Thyroid gland (tissue), 4 donors: ENCODE measurements at places on chromosomes 7 and 10. TPM values are rescaled to one million over a fixed set of nuclear protein-coding genes. Genes with fewer than 3 reads are reported as not detected.
A peak's percentile ranks its signal among the peaks of the same experiment; 100 is the strongest.

GRCh38 chr10:77609781-77610272 is 27.8 kb downstream of the KCNMA1 start:
- H3K4me3 ChIP-seq: no peak overlapping the region
- no peak for DNase-seq
- no peaks in the 10 kb centered on the region for H3K36me3 ChIP-seq
- H3K27ac ChIP-seq: no peak overlapping the region
- H3K27me3 ChIP-seq: no peaks in the 10 kb centered on the region

GRCh38 chr7:33185786-33186185 is 56.4 kb downstream of the BBS9 start:
- H3K36me3 ChIP-seq: no peaks in the 10 kb centered on the region
- no peak overlapping the region for H3K4me3 ChIP-seq
- peaks cover 38% of the 10 kb centered on the region for H3K4me1 ChIP-seq
- H3K27ac ChIP-seq: peak overlapping the region; percentile 63
- no peak for DNase-seq

DNA sequence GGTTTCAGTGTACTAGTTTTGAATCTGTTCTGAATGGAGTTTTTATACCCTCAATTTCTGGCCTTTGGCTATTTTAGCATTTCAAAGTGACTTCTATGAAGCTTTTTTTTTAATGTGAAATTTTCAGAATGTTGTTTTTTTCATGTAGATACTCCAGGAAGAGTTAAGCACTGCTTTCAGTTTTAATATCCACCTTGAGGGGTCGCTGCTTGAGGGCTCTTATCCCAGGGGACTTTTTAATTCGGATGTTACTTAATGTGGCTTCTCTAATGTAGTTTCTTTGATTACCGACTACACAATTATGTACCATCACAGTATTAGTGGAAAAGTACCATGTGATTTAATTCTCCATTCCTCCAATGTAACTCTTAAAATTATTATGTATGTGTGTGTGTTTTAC is 5.2 kb downstream of the IFIT5 start:
- H3K4me3 ChIP-seq: no peak overlapping the region
- no peak for DNase-seq
- H3K27ac ChIP-seq: no peak overlapping the region
- H3K4me1 ChIP-seq: peaks cover 13% of the 10 kb centered on the region

DNA sequence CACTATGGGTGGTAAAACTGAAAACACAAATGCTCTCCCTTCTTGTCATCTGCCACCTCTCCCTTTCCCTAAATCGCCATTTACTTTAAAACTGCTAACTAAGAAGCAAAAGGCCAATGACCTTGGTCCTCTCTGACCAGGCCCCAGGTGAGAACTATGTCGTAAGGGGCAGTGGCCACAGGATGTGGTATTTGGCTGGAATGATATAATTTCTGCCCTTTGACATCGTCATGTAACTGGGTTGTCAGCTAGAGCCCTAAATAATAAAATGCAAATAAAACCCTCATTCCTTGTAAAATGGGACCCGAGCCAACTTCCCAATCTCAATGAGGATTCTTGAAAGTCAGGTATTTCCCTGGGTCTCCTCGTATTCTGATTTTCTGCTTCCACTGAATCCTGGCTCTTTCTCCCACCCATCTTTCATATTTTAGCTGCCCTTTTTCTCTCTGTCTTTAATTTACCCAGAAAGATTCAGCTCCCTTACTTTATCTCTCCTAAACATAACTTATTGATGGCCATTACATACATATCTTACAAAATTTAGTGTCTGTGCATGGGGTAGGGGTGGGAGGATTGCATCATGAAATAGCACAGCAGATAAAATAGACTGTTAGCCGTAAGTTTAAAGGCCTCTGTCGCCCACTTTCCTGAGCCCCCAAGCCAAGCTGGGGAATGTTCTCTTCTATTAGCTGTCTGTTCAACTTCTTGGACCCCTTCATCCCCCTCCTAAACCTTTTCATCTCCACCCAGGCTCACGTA is 3.2 kb upstream of the EEPD1 start:
- no peak overlapping the region for H3K4me3 ChIP-seq
- DNase-seq: no peak

DNA sequence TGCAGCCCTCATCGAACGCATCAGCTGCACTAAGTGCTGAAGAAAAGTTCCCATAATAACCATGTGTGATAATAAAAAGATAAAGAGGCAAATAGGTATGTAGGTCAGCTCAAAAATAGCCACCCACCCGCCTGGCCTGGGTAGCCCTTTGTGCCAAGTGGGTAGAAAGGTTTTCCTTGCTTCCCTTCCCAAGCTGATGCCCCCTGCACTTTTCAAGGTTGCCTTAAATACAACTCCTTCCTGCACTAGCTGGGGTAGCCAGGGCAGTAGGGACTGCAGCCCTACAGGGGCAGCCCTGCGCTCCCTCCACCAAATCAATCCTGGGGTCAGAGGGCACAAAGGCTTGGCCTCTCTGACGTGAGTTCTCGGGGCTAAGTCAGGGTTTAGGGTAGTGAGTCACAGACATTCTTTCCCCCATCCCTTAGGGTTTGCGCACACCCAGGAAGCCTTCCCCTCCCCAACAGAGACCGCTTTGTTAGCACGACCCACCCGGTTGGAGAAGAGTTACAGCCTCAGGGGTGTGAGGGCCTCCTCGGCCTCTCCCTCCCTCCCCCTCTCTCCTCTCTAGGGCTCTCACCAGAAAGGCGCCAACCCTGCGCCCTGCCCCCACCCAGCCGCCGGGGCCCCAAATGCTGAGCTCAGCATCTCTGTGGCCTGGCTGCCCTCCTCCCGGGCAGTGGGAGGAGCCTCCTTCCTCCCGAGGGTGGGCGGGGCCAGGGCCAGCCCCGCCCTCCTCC is 13.3 kb upstream of the DDIT4 start:
- H3K27me3 ChIP-seq: no peaks in the 10 kb centered on the region
- DNase-seq: peak; percentile 85
- peaks cover 55% of the 10 kb centered on the region for H3K4me1 ChIP-seq
- no peak overlapping the region for H3K4me3 ChIP-seq
- no peaks in the 10 kb centered on the region for H3K36me3 ChIP-seq

DNA sequence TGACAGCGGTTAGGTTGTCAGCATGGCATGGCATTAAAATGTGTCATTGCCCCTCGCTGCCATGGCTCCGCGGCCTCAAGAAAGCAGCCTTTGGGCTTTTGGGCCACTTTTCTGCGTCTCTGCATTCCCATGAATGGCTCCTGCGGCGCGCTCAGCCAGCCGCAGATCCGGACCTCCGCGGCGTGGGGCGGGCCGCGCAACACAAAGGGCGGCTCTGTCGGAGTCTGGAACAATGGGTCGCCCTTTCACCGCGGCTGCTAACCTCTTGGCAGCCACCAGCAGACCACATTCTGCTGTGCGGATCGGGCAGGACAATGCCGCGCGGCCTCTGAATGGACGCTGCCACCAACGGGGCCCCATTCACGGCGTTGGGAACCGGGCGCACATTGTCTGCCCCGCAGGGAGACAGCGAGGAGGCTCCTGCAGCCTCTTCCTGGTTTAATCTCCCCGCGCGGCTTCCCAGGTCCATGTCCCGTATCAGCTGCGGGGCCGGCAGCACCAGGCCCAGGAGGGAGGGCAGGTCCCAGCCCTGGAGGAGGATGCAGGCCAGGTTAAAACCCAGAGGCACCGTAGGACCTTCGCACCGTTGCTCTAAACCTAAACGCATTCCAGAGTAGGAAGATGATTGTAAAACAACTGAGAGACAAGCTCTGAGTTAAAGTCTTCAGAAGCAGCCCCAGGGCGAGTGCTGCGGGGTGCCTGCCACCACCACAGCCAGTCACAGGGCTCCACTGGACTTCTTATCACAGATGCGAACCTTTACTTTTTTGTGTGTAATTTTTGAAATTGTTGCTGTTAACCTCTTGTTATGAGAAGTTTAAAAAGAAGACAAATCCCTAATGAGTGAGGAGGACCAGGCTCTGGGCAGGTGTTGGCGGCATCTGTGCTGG is 71.6 kb downstream of the NKX6-2 start:
- DNase-seq: no peak
- no peaks in the 10 kb centered on the region for H3K27me3 ChIP-seq
- H3K4me1 ChIP-seq: no peaks in the 10 kb centered on the region
- H3K27ac ChIP-seq: no peak overlapping the region
- no peak overlapping the region for H3K4me3 ChIP-seq
- H3K36me3 ChIP-seq: peaks cover 4% of the 10 kb centered on the region

DNA sequence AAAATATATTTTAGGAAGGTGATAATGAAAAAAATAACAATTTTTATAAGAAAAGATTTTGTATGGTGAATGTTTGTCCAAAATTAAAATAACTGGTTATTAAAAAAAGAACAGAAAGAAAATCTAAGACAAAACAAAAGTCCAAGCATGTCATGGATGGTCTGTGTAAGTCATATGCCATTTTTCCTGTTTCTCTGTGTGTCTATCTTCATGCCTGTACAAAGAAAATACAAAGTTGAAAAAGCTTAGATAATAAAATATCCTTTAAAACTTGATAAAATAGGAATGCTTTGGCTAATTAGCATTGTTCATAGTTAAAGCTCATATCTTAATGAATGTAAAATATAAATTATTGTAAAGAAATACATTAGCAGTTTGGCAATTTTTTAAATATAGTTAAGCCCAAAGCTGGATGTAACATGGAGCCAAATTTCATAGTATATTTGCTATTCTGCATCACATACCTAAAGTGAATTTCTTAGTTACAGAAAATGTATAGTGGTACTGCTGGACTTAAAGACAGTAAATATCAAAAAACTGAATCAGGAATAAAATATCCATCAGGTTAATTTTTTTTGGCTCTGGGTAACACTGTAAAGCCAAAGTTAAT is 661.1 kb downstream of the PCDH15 start:
- H3K27ac ChIP-seq: no peak overlapping the region
- no peaks in the 10 kb centered on the region for H3K27me3 ChIP-seq
- H3K4me1 ChIP-seq: no peaks in the 10 kb centered on the region
- no peak overlapping the region for H3K4me3 ChIP-seq
- no peak for DNase-seq

- no peak for DNase-seq
- no peaks in the 10 kb centered on the region for H3K36me3 ChIP-seq
- no peaks in the 10 kb centered on the region for H3K4me1 ChIP-seq
Measured at GRCh38 chr10:106991091-106991490, 173.4 kb downstream of the SORCS1 start.

DNA sequence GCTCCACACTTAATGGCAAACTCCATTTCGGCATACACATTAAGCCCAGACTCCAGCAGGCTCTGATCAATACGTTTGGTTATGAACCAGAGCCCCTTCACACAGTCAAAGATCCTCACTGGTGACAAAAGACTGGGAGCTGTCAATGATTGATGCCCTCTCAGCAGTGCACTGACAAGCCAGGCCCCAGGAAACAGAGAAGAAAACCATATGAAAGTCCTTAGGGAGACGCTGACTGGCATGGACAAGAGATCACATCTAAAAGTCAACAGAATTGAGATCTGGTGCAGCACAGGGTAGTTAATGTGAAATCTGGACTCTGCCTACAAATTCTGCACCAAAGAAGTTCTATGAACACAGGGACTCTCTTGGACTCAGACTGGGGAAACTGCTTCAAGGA is 600.9 kb upstream of the NRP1 start:
- no peaks in the 10 kb centered on the region for H3K36me3 ChIP-seq
- H3K27me3 ChIP-seq: no peaks in the 10 kb centered on the region
- H3K4me3 ChIP-seq: no peak overlapping the region
- DNase-seq: no peak
- H3K4me1 ChIP-seq: no peaks in the 10 kb centered on the region

- H3K36me3 ChIP-seq: no peaks in the 10 kb centered on the region
- no peaks in the 10 kb centered on the region for H3K27me3 ChIP-seq
Measured at GRCh38 chr7:93382362-93382761, 150.2 kb downstream of the VPS50 start.

GRCh38 chr10:119658274-119658673 is 7.1 kb downstream of the BAG3 start:
- DNase-seq: peak; percentile 94
- H3K27me3 ChIP-seq: no peaks in the 10 kb centered on the region
- H3K4me1 ChIP-seq: peaks cover 99% of the 10 kb centered on the region
- H3K27ac ChIP-seq: peak overlapping the region; percentile 100
- no peak overlapping the region for H3K4me3 ChIP-seq
- no peaks in the 10 kb centered on the region for H3K36me3 ChIP-seq

- no peak overlapping the region for H3K4me3 ChIP-seq
- no peaks in the 10 kb centered on the region for H3K27me3 ChIP-seq
- peaks cover 24% of the 10 kb centered on the region for H3K4me1 ChIP-seq
- no peaks in the 10 kb centered on the region for H3K36me3 ChIP-seq
Measured at GRCh38 chr7:43766564-43766963, 8.1 kb downstream of the BLVRA start.

DNA sequence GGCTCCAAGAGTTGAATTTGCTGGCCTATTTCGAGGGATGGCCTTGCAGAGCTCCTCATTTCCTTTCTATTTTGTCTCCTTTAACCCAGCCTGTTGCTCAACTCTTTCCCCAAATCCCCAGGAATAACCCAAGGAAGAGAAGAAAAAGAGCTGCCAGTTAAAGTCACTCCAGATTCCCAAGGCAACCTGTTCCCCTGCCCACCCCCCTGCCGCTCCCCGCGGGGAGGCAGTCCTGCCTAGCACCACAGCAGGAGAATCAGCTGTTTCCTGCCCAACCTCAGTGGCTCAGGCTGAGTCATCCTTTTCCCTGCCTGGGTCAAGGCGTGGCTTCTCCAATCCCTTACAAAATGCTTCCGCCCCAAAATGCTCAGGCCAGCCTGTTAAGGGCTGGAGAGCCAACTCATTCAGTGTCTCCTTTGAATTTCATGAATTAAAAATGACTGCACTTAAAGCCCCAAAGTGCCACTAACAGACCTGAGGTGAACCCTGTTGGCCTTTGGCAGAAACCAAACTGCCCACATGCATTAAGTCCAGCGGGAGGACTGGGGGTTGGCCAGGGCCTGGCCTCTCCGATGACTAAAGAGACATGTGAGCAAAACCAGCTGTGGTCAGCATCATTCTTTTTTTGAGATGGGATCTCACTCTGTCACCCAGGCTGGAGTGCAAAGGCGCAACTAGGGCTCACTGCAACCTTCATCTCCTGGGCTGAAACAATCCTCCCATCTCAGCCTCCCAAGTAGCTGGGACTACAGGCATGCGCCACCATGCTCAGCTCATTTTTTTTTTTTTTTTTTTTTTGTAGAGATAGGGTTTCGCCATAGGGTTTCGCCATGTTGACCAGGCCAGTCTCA is 83.2 kb upstream of the KIF5B start:
- no peaks in the 10 kb centered on the region for H3K36me3 ChIP-seq
- H3K4me1 ChIP-seq: peaks cover 6% of the 10 kb centered on the region
- H3K4me3 ChIP-seq: no peak overlapping the region
- peak; percentile 49 for DNase-seq
- H3K27me3 ChIP-seq: no peaks in the 10 kb centered on the region

GRCh38 chr7:81725003-81725811 is 44.6 kb downstream of the HGF start:
- H3K36me3 ChIP-seq: no peaks in the 10 kb centered on the region
- no peak overlapping the region for H3K27ac ChIP-seq
- no peak for DNase-seq
- H3K4me1 ChIP-seq: no peaks in the 10 kb centered on the region

GRCh38 chr7:51860305-51860704 is 543.7 kb upstream of the COBL start:
- H3K4me1 ChIP-seq: peaks cover 16% of the 10 kb centered on the region
- H3K27me3 ChIP-seq: no peaks in the 10 kb centered on the region
- peak; percentile 71 for DNase-seq
- no peak overlapping the region for H3K4me3 ChIP-seq
- H3K36me3 ChIP-seq: no peaks in the 10 kb centered on the region

GRCh38 chr7:57399972-57400371 is 50.0 kb upstream of the ZNF716 start:
- no peak overlapping the region for H3K4me3 ChIP-seq
- DNase-seq: no peak
- H3K36me3 ChIP-seq: no peaks in the 10 kb centered on the region
- H3K27me3 ChIP-seq: no peaks in the 10 kb centered on the region
- no peaks in the 10 kb centered on the region for H3K4me1 ChIP-seq

TSPAN33 gene
- total RNA-seq: 10.9 TPM

TLX1 gene
- not detected for total RNA-seq

CHN2 gene
- 54.3 TPM for total RNA-seq

UNC5B gene
- 6.3 TPM for total RNA-seq

EVX1 gene
- not detected for total RNA-seq

STAG3 gene
- total RNA-seq: not detected

EPO gene
- not detected for total RNA-seq
